Stimulated activated CD8-positive, alpha-beta memory T cell treated with anti-CD3 and anti-CD28 coated beads, Interleukin-2, amount 100 ng/mL, for 1 hour (primary cell): ENCODE measurements at places on chromosomes 12 and 14.

DNA sequence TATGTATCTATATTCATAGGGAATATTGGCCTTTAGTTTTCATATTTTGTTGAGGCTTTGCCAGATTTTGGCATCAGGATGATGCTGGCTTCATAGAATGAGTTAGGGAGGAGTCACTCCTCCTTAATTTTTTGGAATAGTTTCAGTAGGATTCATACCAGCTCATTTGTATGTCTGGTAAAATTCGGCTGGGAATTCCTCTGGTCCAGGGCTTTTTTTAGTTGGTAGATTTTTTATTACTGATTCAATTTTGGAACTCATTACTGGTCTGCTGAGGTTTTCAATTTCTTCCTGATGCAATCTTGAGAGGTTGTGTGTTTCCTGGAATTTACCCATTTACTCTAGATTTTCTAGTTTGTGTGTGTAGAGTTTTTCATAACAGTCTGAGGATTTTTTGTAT is 175.2 kb downstream of the EPS8 start:
- no peak for DNase-seq

GRCh38 chr14:53510281-53510912 is 357.3 kb upstream of the DDHD1 start:
- DNase-seq = no peak

- DNase-seq = no peak
These were observed 101.2 kb upstream of the STXBP6 start for GRCh38 chr14:25150934-25151790.

DNA sequence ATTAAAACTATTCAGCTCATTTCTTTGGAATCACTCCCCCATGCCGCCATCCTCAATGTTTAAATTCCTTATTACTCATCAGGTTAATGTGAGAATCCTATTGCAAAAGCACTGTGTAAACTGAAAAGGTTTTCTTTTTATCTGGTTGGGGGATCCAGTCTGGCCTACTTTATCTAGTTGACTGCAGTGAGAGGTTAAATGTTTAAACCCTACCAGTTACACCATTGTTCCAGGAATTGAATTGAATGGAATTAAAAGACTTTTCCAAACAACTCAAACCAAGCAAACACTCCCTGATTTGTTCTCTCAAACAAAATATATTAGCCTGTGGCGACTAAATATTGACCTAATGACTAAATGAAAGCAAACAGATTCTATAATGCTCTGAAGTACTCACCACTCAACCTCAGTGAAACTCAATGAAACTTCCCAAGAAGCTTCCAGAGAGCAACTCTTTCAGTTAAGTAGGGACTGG is 100.5 kb downstream of the VEZT start:
- no peak for DNase-seq
